Stimulated activated CD4-positive, alpha-beta T cell treated with anti-CD3 and anti-CD28 coated beads, Interleukin-1b, Interleukin-23, amount 100 ng/mL, for 1 hour (primary cell): ENCODE measurements at places on chromosomes 13 and 19.

DNA sequence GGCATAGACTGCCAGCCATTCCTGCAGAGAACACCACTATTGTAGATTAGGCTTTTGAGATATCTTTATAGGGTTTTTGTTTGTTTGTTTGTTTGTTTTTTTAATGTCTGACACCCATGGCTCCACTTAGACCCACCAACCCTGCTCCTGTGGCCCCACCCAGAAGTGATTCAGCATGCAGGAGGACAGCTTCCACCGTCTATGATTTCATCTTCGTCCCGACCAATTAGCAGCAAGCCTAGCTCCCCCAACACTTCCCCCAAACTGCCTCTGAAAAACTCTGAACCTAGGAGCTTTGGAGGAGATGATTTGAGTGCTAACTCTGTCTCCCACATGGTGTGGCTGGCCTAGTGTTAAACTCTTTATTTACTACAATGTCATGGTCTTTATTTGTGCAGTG lies 108.3 kb upstream of the RXFP2 start:
- no peak for DNase-seq

- DNase-seq: no peak
Measured at GRCh38 chr13:62331384-62331783, 915.7 kb upstream of the PCDH20 start.

- no peak for DNase-seq
Measured at GRCh38 chr13:33125821-33126570, 109.8 kb downstream of the KL start.

GRCh38 chr19:40539070-40539469 lies 37.6 kb upstream of the SHKBP1 start:
- DNase-seq: no peak

GRCh38 chr19:42465827-42466280 lies 23.1 kb upstream of the CXCL17 start:
- DNase-seq: no peak

DNA sequence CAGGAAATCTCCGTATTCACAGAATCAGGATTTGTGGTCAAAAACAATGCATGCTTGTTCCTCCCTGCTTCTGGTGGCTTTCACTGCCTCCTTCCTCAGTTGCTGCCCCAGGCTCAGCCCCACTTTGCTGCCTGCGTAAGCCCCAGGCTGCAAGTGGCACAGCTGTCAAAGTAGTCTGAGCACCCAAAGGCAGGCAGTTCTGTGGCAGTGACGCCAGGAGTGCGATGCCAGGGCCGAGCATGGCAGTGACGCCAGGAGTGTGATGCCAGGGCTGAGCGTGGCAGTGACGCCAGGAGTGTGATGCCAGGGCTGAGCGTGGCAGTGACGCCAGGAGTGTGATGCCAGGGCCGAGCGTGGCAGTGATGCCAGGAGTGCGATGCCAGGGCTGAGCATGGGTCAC lies 77.3 kb upstream of the GPR183 start:
- DNase-seq: no peak
